RWPE1 (cell line): ENCODE measurements at places on chromosomes 7 and 10.

GRCh38 chr7:42156967-42157721, 79.9 kb downstream of the GLI3 start:
- no peak for DNase-seq

- DNase-seq = no peak
These were observed 17.5 kb upstream of the ANLN start for GRCh38 chr7:36372156-36372555.

GRCh38 chr10:23694921-23695824, 256.3 kb downstream of the OTUD1 start:
- DNase-seq = no peak

GRCh38 chr7:10128748-10129147, 844.9 kb upstream of the PHF14 start:
- DNase-seq = no peak

- DNase-seq = no peak
These were observed 57.4 kb downstream of the PIP4K2A start for GRCh38 chr10:22657024-22657423.

DNA sequence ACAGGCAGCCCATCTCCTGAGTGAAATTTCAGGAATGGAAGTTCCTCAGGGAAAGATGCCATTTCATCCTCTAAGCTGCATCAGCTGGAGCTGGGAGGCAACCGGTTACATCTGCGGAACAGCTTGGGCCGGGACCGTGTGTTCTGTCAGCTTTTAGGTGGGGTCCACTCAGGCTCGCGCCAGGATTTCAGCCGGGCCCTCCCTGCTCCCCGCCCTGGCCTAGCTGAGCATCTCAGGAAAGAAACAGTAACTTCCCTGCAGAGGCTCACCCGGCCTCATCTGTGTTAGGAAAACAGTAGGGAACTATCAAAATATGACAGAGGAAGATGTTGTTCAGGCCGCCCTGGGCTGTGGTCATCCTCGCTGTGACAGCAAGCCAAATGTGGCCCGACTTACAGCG, 110.4 kb downstream of the TRIL start:
- no peak for DNase-seq

GRCh38 chr7:154431045-154431444, 378.8 kb downstream of the DPP6 start:
- DNase-seq = no peak

DNA sequence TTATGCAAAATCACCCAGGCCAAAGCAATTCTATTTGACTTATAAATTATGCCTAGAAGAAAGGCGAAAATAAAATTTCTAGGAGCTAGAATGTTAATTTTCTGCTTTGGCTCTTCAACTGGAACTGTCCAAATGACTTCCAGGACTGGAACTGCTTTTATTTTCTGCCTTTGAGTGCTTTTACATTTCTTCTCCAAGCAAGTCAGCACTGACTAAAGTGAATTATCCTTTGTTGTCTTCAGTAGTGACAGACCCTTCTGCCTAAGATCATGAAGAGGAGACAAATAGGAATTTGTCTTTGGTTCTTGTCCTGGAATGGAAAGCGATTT, 255.9 kb downstream of the DNAJB9 start:
- DNase-seq = no peak

GRCh38 chr7:43377196-43377960, 205.5 kb upstream of the STK17A start:
- DNase-seq = no peak

GRCh38 chr10:92814790-92815189, 33.5 kb upstream of the EXOC6 start:
- no peak for DNase-seq

- no peak for DNase-seq
These were observed 74.1 kb downstream of the HIPK2 start for GRCh38 chr7:139703487-139704307.

DNA sequence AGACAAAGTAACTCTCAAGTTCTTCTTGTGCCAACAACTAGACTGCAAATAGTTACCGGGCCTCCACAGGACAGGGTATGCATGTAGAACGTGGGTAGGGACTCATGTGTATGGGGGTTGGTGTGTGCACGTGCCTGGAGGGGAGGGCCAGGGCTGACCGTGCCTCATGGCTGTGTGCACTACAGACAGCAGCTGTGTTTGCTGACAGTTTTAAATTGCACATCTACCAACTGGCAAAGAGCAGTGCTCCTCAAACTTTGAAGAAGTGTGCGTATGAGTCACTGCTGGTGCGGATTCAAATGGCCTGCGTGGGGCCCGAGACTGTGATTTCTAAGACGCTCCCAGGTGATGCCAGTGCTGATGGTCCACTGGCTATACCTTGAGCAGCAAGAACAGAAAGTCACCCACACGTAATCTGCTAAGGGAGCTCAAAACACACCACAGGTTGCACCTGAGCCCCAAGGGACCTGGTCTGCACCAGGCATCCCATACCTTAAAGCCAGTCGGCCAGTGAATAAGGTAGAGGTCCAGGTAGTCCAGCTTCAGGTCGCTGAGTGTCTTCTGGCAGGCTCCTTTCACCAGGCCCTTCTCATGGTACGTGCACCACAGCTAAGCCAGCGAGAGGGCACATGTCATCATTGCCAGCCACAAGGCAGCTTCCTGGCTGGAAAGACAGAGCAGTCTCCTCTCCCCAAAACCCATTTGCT, 8.5 kb downstream of the AKR1B1 start:
- no peak for DNase-seq

DNA sequence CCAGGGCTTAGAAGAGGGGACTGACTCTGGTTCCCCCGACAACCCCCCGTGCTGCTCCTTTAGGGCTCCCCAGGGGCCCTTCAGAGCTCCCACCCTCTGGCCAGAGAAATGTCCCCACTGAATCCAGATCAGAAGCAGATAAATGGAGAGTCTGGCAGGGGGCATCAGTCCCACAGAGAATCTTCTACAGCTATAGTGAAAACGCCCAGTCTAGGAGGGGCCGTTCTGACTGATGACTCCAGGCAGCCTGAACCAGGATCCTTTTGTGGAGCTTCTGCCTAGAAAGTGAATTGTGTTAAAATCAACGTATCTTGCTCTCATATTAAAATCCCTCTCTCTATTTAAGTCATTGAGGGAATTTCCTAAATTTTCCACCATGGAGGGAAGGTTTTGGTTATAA, 471.4 kb downstream of the LRMDA start:
- DNase-seq = no peak

DNA sequence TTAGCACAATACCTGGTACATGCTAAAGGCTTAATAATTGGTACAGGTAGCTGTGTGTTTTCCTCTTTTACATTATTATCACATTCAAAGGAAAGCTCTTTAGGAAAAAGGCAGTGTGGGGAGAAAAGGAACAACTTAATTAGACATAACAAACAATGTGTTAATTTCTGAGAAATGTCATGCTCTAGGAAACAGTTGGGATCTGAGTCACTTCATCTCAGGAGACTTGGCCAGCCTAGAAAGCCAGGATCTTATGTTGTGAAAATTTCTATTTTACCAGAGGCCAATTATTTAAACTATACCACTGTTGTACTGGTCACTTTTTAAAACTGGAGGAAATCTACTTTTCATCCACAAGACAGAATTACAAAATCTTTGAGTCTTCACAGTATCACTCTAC, 39.6 kb downstream of the ARMH3 start:
- DNase-seq = no peak

DNA sequence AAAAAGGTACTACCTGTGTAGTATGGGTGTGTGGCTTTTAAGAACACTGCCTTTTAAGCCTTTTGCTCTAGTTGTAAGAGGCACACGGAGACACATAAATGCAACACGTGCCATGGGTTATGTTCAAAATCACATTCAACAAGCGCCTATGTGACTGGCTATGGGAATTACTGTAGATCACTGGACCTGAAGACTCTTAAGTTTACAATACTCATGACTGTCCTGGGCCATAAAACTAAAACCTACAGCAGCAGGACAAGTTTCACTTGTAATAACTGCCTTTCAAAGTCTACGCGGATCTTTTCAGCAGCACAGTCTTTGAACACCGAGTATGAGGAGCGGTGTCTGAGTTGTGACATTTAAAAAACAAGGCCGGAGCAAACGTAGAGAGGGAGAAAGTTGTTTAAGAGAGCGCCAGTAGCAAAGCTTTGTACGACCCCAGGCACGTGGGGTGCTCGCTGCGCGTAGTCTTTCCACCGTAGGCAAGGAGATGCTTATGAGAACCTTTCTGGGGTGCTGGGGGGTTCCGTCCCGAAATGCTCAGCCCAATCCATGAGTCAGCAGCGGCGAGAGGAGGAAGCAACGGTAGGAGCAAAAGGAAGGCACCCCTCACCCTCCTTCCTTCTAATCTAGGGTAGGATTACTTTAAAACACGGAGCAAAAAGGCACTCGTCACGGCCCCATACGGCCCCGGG, 662 bp downstream of the DNAJC2 start:
- peak; percentile 30 for DNase-seq

GRCh38 chr10:101165736-101166135, 34.6 kb downstream of the TLX1 start:
- no peak for DNase-seq

DNA sequence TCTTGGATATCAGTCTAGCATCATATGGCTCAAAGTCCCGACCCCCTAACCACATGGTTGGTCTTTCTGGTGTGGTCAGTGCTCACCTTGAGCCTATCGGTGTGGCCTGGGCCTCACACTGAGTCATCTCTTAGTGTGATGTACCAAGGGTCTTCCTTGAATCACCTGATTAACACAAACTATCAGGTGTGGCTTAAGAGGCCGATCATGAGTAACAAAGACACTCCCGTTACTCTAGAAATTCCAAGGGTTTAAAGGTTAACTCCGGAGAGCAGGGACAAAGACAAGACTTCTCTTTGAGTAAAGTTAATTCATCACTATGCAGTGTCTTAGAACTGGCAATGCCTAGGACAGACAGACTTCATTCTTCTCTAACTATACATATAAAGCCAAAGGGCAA, 52.3 kb upstream of the ARMC3 start:
- no peak for DNase-seq

DNA sequence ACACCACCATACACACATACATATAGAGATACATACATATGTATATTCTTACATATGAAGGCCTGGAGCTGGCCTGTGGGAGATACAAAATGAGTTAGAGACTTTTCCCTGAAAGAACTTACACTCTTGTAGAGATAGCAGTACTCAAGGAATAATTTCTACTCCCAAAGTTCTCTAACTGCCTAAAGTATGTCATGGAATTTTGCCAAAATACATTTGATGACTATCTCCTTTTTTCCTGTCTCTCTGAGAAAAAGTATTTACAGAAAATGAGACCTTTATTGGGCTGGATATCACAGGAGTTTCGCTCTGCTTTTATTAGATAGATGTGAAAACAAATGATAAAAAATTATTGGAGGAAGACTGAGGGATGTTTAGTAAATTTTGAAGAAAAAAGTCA, 220.1 kb downstream of the POU6F2 start:
- DNase-seq = no peak

DNA sequence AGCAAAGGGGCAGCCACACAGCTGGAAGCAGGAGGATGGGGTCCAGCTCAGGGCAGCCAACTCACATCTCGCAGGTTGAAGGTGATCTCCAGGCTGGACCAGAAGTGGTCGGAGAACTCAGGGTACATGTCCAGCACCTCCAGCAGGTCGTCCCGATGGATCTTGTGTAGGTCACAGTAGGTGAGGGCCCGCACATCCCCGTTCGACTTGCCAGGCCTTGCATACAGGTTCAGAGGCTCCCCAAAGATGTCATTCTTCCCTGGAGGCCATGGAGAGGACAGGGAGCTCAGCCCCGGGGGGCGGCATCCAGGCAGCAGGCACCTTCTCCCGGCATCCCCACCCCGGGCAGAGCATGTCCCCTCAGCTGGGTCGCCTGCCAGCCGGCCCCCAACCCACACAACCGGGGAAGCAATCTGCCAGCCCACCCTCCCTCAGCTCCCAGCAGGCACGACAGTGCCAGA, 29.3 kb downstream of the KCNH2 start:
- no peak for DNase-seq
